ENCODE measurements at places on chromosomes 5 and 9. TPM values are rescaled to one million over a fixed set of nuclear protein-coding genes. Genes with fewer than 3 reads are reported as not detected.

MYMK gene
- not detected for total RNA-seq

PRSS3 gene
- not detected for total RNA-seq

TYRP1 gene
- total RNA-seq, result not detected

ABCA1 gene
- total RNA-seq, result 16.2 TPM

GPR150 gene
- total RNA-seq, result not detected

DNA sequence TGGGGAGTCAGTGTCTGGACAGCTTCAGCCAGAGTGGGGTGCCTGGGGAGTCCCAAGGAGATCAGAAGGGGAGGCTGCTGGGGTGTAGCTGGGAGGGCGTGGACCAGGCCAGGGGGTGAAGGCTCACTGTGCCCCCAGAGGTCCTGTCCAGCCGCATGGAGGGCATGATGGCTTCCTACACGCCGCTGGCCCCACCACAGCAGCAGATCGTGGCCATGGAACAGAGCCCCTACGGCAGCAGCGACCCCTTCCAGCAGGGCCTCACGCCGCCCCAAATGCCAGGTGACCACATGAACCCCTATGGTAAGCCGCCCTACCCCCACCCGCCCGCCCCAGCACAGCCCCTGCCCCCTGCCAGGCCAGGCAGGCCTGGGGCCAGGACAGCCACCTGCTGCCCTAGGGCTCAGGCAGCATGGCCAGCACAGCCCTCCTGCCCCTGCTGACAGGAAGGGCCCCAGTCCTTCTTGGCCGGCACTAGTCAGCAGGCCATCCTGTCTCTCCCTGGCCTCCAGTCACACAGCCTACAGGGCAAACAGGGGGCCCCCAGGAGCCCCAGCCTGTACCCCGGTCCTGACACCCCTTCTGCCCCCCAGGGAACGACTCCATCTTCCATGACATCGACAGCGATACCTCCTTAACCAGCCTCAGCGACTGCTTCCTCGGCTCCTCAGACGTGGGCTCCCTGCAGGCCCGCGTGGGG is 82.1 kb downstream of the LMX1B start:
- no peak overlapping the region for H3K27ac ChIP-seq
- H3K4me1 ChIP-seq, result no peaks in the 10 kb centered on the region
- no peak overlapping the region for H3K4me3 ChIP-seq
- no peaks in the 10 kb centered on the region for H3K36me3 ChIP-seq
- no peaks in the 10 kb centered on the region for H3K27me3 ChIP-seq

- DNase-seq, result peak; percentile 80
- H3K4me1 ChIP-seq, result no peaks in the 10 kb centered on the region
- H3K27me3 ChIP-seq, result no peaks in the 10 kb centered on the region
- H3K27ac ChIP-seq, result no peak overlapping the region
Measured at GRCh38 chr9:3848445-3849114, 322.8 kb upstream of the RFX3 start.

- DNase-seq, result peak; percentile 64
- H3K4me1 ChIP-seq, result no peaks in the 10 kb centered on the region
- peaks cover 4% of the 10 kb centered on the region for H3K36me3 ChIP-seq
- H3K4me3 ChIP-seq, result no peak overlapping the region
- no peak overlapping the region for H3K27ac ChIP-seq
- H3K27me3 ChIP-seq, result no peaks in the 10 kb centered on the region
Measured at GRCh38 chr9:90458485-90458884, 184.1 kb downstream of the DIRAS2 start.

GRCh38 chr5:127821896-127822295 is 118.7 kb downstream of the CCDC192 start:
- H3K27ac ChIP-seq, result no peak overlapping the region
- no peak overlapping the region for H3K4me3 ChIP-seq
- no peaks in the 10 kb centered on the region for H3K36me3 ChIP-seq
- H3K27me3 ChIP-seq, result no peaks in the 10 kb centered on the region
- H3K4me1 ChIP-seq, result no peaks in the 10 kb centered on the region

GRCh38 chr5:80711938-80712337 is 57.2 kb upstream of the DHFR start:
- DNase-seq, result peak; percentile 67
- H3K27ac ChIP-seq, result no peak overlapping the region
- no peak overlapping the region for H3K4me3 ChIP-seq

- no peak for DNase-seq
- 0 out of 2 replicates have a peak, but pooled peaks cover 7% of the 10 kb centered on the region for H3K4me1 ChIP-seq
- no peak overlapping the region for H3K27ac ChIP-seq
- H3K27me3 ChIP-seq, result no peaks in the 10 kb centered on the region
- no peak overlapping the region for H3K4me3 ChIP-seq
Measured at GRCh38 chr5:109865637-109866036, 175.9 kb downstream of the MAN2A1 start.

GRCh38 chr9:88746029-88746742 is 211.2 kb downstream of the NXNL2 start:
- peaks cover 2% of the 10 kb centered on the region for H3K4me1 ChIP-seq
- peaks cover 3% of the 10 kb centered on the region for H3K36me3 ChIP-seq
- DNase-seq, result no peak
- H3K27me3 ChIP-seq, result no peaks in the 10 kb centered on the region

DNA sequence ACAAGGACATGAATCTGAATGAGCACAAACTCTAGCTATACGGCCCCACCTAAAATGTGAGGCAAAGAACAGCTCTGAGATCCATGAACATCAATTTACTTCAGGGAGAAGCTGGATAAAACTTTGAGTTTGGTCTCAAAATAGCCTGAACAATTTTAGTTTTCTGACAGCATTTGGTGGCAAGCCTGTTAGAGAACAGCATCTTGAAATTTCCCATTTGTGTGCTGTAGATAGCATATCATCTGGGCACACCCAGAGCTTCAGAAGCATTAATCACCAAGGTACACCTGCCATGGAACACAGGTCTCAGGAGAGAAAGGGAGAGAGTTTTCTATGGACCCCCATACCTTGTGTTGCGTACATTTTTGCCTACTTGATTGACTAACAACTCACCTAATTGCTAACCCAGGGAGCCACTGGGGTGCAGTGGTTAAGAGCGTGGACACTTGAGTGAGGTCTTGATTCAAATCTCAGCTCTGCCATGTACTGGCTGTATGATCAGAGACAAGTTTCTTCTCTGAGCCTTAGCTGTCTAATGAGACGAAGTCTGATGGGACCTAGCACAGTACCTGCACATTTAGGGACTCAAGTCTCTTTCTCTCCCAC is 264.9 kb downstream of the PIK3R1 start:
- H3K4me1 ChIP-seq, result no peaks in the 10 kb centered on the region
- no peaks in the 10 kb centered on the region for H3K27me3 ChIP-seq
- DNase-seq, result no peak
- no peak overlapping the region for H3K27ac ChIP-seq
- H3K36me3 ChIP-seq, result no peaks in the 10 kb centered on the region
- H3K4me3 ChIP-seq, result no peak overlapping the region
